ENCODE measurements at places on chromosomes 2 and 18.

DNA sequence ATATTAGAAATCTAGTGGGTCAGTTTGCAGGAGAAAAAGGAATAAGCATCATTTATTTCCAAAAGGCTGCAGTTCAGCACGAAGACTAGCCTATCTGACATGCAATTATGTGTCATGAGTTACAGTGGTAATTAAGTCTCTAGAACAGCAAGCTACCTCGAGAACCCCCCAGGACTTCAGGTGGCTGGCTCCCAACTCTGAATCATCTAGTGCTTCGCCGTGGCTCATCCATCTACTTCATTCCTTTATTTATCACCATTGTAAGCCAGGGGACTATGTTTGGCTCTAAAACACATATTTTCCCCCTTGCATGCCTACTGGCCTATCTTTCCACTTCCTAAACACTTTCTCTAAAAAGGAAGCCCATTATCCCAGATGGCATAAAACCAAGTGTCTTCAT is 121.6 kb downstream of the TXNL1 start:
- no peak for DNase-seq

DNA sequence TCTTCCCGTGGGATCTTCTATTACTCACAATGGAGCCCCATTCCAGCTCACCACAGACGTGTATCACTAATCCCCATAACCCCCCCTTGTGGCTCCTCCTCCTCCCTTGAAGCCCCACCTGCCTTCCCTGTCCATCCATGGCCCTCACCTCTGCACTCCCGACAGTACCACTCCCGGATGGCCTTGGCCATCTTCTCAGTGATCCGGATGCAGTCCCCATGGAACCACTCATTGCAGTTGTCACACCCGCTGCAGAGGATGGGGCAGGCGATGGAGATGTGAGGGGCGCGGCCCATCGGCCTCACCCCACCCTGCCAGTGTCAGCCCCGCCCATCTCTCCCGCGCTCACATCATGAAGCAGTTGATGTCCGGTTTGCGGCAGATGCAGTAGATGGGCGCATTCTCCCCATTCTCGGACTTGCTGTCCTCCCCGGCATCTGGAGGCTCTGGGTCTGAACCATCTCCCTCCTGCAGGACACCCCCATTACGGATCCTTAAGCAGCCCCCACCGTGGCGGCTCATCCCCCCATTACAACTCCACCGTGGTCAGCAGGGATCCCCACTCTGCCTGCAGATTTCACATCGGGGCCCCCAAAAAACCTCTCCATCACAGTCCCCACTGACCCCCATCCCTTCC is 983 bp downstream of the CXXC1 start:
- peak; percentile 10 for DNase-seq

DNA sequence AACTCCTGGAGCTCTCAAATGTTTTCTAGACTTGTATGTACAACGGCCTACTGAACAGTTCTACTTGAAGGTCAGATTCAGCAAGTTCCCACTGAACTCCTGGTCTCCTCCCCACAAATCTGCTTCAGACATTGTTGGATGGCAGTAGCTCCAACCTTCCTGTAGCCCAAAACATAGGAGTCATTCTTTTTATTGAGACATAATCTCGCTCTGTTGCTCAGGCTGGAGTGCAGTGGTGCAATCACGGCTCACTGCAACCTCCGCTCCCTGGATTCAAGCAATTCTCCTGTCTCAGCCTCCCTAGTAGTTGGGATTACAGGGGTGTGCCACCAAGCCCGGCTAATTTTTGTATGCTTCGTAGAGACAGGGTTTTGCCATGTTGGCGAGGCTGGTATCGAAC is 47.3 kb downstream of the QPCT start:
- no peak for DNase-seq

GRCh38 chr2:239311132-239312040 is 89.4 kb downstream of the HDAC4 start:
- no peak for DNase-seq

- peak; percentile 47 for DNase-seq
Observed at GRCh38 chr18:42298759-42299675, 344.0 kb downstream of the PIK3C3 start.

GRCh38 chr2:96937586-96937985 is 48.8 kb downstream of the FAM178B start:
- DNase-seq, result no peak

DNA sequence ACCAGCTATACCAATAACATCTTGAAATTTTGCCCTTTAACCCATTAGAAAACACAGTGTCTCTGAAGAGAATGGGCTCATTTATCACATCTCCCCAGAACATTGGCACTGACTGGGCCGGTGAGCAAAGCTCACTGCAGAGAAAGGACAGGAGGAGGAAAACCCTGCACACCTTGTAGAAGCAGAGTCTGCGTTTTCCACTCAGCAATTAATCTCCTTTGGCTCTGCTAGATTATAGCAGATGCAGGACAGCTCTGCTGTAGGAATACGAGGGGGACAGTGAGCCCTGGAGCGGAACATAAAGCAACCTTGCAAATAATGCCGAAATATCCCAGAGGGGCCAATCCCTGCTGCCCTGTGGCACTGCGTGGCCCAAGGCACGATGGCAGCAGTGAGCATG is 113.9 kb downstream of the TSN start:
- DNase-seq, result no peak

GRCh38 chr18:73615506-73615905 is 532.1 kb downstream of the FBXO15 start:
- peak; percentile 4 for DNase-seq

DNA sequence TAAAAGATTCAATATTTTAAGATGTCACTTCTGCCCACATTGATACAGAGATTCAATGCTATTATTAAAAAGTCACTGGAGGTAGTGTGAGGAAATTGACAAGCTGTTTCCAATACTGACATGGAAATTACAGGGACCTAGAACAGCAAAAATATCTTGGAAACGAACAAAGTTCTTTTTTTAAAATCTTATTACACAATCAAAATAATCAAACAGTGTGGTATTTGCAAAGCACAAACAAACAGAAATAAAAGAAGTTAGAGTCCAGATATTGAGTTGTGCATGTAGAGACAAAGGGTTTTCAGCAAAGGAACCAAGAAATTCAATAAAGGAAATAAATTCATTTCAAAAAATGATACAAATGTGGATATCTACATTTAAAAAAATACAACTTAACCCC is 369.6 kb downstream of the NCKAP5 start:
- DNase-seq, result no peak

- peak; percentile 51 for DNase-seq
Observed at GRCh38 chr2:196315388-196316049, 144.1 kb upstream of the STK17B start.

DNA sequence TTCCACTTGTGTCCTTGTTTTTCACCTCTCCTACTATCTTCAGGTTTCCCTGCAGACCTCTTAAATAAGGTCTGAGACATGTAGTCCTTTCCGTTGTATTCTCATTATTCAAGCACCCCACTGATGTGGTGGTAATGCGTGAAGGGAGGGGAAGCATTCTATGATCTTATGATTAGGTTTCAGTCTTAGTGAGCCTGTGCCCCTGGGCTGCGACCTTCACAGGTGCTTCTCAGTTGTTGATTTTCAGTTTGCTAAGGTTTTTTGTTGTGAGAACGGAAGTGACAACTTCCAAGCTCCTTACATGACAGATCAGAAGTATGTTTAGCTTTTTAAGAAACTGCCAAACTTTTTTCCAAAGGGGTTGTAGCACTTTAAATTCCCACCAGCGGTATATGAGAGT is 41.3 kb downstream of the VPS54 start:
- DNase-seq, result no peak

DNA sequence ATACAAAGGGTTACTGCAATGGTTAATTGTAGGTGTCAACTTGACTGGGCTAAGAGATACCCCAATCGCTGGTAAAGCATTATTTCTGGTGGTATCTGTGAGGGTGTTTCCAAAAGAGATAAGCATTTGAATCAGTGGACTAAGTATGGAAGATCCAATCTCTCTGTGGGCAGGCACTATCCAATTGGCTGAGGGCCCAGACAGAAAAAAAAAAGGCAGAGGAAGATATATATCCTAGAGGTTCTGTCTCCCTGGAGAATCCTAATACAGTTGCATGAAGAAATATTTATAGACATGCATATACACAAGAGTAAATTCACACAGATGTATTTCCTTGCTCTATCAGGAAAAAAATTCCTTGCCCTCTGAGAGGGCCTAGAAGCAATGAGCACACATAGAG is 43.9 kb downstream of the TBC1D8 start:
- no peak for DNase-seq

- DNase-seq, result no peak
Observed at GRCh38 chr18:22082408-22082807, 87.0 kb upstream of the GATA6 start.

All from RCC 7860 (cell line).